Caudate nucleus (tissue), 63 donors: ENCODE measurements at places on chromosomes 6 and 20.

DNA sequence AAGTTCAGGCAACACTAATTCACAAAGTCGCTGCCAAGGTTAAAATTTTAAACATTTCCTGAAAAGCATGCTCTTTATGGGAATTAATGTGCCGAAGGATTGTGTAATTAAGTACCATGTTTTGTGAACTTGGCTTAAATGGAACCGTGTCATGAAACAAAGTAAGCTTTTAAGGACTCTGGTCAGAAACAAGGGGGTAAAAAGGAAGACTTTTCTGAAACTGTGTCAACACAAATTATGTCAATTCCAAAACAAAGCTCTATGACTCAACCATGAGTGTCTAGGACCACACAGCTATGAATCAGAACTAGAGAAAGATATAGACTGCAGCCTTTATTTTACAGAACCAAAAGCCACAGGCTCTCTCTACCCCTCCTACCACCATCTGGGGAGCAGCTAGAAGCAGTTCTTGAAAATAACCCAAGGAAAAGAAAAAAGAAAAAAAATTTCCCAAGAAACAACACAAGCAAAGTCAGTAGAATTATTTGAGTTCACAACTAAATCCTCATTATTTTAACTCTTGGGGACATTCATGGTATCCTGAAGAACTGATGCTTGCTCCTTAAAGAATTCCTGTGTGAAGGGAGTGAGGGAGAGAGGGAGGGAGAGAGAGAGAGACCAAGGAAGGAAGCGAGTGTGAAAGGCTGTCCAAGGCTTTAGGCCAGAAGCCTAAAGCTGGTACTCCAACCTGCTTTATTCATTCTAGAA, 81.9 kb downstream of the ZMYND8 start:
- DNase-seq, result no peak

- DNase-seq, result no peak
Observed at GRCh38 chr6:53824714-53825113, 29.9 kb downstream of the LRRC1 start.

DNA sequence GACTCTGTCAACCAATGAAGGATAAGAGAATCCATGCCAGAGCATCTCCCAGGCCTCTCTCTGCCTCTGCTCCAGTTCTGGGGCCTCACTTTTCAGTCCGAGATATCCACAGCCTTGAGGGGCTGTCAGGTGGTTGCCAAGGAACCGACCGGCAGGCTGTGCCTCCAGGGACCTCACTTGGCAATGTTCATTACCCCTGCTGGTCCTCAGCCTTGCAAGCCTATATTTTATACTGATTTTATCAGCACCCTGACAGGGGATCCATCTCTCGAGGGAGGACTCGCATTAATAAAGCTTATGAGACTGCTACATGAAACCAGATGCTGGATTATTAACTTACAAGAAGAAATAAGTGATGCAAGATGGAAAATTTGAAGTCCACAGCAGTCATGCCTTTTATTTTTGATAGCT, 39.9 kb downstream of the TMC2 start:
- DNase-seq, result no peak

- DNase-seq, result no peak
Observed at GRCh38 chr20:61555566-61555965, 303.5 kb downstream of the CDH4 start.

- DNase-seq, result no peak
Observed at GRCh38 chr6:157921685-157922367, 59.8 kb upstream of the SYNJ2 start.

- DNase-seq, result no peak
Observed at GRCh38 chr20:15496501-15497039, 1076.7 kb downstream of the KIF16B start.
